ENCODE measurements at places on chromosomes 5 and 9.

- peak; percentile 86 for DNase-seq
These were observed 4.1 kb downstream of the LRSAM1 start for GRCh38 chr9:127455324-127455992.

GRCh38 chr9:17888066-17888465 lies 309.2 kb downstream of the SH3GL2 start:
- no peak for DNase-seq

DNA sequence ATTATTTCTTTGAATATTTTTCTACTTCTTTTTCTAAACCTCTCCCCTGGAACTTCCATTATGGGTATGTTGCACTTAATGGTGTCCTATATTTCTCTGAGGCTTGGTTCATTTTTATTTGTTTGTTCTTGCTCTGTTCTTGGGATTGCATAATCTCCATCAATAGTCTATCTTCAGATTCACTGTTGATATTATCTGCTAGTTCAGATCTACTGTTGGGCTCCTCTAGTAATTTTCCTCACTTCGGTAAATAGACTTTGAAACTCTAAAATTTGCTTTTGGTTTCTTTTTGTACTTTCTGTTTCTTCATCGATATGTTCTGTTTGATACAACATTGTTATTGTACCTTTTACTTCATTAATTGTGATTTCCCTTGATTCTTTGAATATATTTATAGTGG lies 76.3 kb downstream of the MTREX start:
- DNase-seq, result no peak

- DNase-seq, result peak; percentile 95
These were observed 51.4 kb downstream of the COL23A1 start for GRCh38 chr5:178538741-178539229.

- peak; percentile 61 for DNase-seq
These were observed 1.7 kb upstream of the LTC4S start for GRCh38 chr5:179791881-179792611.

DNA sequence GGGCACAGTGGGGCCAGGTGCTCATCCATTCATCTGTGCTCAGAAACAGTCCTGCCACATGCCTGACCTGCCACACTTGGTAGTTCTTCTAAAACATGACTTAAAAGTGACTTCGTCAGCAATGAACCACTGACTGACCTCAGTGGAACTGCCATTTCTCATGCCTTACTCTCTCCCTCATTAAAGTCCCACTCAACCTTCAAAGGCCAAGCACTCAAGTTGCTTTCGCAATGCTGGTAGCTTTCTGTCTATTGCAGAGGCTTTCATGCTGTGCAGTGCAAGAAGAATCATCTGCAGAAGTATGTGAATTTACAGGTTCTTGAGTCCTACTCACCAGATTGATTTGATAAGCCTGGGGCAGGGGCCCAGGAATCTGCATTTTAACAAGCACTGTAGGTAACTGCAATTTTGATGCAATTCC lies 23.9 kb downstream of the B4GALT1 start:
- DNase-seq, result peak; percentile 98

GRCh38 chr5:110665184-110665726 lies 61.2 kb downstream of the TMEM232 start:
- DNase-seq, result no peak

DNA sequence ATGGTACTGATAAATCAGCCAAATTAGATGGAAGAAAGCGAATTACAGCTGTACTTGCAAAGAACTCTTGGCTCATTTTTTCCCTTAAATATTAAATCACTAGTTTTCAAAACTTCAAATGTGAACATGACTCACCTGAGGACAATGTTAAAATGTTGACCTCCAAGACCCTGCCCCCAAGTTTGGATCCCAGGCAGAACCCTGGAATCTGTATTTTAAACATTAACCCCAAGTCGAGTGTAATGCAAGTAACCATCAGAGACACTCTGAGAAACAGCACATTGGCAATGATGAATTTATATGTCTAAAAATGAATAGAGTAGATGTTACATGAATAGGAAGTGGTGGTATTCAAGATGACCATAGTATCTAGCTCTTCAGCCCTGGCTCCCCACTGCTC lies 2.3 kb upstream of the CD274 start:
- no peak for DNase-seq

DNA sequence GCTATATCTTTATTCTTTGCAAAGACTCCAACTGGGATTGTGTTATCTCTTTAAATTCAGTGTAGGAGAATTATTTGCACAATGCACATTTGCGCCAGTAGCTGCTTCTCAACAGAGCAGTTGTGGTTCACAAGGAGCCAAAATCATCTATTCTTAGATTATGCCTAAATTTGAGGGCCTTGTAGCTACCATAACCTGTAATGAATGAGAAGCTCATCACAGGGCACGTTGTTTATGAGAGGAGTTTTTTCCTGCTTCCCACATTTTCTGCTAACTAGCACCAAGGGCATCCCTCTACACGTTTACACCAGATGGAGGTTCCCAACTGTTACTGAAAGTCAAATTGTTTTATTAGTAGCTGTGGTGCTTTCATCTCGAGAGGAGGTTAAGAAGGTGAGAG lies 322.4 kb downstream of the TMEM161B start:
- no peak for DNase-seq
